ENCODE measurements at places on chromosomes 1 and 21. TPM values are rescaled to one million over a fixed set of nuclear protein-coding genes. Genes with fewer than 3 reads are reported as not detected.

Gene DRAXIN
- 0.17 TPM for total RNA-seq

Gene HUNK
- total RNA-seq = 1.3 TPM

Gene INAVA
- total RNA-seq = 40.5 TPM

Gene KCNH1
- total RNA-seq = 4.3 TPM

Gene TACSTD2
- not detected for total RNA-seq

Gene C1orf115
- 5.6 TPM for total RNA-seq
